SIG-M5 (cell line): ENCODE measurements at places on chromosomes 12 and 14.

DNA sequence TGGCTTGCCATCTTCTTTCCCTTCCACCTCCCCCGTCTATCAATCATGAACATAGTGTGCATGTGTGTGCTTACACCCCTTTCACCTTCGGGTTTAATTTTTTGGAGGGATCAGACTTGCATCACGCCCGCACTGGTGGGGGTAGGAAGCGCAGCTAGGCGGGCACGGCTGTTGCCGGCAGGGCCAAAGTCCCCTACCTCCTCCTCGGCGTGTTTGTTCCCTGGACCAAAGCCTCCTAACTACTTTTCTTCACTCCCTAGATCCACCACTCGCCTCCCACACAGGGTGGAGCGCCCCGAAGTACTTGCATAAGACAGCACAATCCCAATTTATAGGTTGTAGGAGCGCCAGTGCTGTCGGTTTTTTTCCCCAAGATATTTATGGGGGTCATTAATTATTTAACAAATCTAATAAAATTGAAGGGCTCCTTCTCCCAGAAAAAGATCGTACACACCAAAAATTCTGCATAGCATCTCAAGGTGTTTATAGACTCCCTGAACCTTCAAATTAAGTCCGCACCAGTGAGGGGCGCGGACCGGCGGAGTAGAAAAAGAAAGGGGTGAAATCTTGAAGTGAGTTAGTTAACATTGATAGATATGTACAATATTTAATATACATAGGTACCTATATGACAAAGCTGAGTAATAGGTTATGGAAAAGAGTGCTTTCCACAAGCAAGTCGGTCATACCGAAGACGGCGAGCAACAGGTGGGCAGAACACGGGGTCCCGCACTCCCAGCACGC is 717 bp downstream of the PKP2 start:
- DNase-seq: no peak

DNA sequence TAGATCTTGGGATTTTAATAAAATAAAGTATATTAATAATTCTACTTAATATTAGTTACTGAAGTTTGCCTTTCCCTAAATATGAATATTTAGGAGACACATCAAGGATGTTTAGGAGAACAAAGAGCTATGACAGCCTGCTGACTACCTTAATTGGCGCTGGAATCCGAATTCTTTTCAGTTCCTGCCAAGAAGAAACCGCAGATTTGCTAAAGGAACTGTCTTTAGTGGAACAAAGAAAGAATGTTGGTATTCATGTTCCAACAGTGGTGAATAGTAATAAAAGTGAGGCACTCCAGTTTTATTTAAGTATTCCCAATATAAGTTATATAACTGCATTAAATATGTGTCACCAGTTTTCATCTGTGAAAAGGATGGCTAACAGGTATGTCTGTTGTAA is 54.5 kb downstream of the MIS18BP1 start:
- DNase-seq: no peak

GRCh38 chr12:86666316-86666715 is 410.1 kb upstream of the MGAT4C start:
- no peak for DNase-seq

GRCh38 chr14:68808696-68809480 is 16.0 kb upstream of the ZFP36L1 start:
- DNase-seq: no peak

GRCh38 chr12:63410197-63410596 is 258.1 kb downstream of the DPY19L2 start:
- no peak for DNase-seq

DNA sequence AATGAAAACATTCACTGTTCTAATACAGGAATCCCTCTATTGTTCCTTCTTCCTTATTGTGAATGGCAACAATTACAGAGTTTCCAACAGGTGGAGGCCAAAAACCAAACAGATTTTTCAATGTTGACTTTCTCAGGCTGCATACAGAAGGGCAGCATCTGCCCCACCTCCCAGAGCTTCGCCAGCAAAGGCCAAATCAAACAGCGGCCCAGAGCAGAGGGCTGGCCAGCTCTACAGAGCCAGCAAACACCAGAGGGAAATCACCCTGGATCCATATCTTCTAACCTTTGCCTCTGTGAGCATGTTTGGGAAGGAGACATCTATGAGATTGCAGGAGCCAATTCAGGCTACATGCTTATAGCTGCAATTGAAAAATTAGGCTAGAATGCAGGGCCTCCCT is 4.4 kb upstream of the CRACR2A start:
- no peak for DNase-seq

- DNase-seq: no peak
Measured at GRCh38 chr14:101075025-101075800, 171.7 kb upstream of the RTL1 start.

- no peak for DNase-seq
Measured at GRCh38 chr14:74348241-74348734, at the start of gene VRTN. TSS of gene VRTN (plus strand) at chr14:74348471. CDS start at chr14:74356784, 8,313 bp downstream.
